ENCODE measurements at places on chromosomes 2 and 18.

- no peak for DNase-seq
These were observed 35.9 kb downstream of the NABP1 start for GRCh38 chr2:191713837-191714236.

- no peak for DNase-seq
These were observed 152.2 kb upstream of the REV1 start for GRCh38 chr2:99641999-99642398.

DNA sequence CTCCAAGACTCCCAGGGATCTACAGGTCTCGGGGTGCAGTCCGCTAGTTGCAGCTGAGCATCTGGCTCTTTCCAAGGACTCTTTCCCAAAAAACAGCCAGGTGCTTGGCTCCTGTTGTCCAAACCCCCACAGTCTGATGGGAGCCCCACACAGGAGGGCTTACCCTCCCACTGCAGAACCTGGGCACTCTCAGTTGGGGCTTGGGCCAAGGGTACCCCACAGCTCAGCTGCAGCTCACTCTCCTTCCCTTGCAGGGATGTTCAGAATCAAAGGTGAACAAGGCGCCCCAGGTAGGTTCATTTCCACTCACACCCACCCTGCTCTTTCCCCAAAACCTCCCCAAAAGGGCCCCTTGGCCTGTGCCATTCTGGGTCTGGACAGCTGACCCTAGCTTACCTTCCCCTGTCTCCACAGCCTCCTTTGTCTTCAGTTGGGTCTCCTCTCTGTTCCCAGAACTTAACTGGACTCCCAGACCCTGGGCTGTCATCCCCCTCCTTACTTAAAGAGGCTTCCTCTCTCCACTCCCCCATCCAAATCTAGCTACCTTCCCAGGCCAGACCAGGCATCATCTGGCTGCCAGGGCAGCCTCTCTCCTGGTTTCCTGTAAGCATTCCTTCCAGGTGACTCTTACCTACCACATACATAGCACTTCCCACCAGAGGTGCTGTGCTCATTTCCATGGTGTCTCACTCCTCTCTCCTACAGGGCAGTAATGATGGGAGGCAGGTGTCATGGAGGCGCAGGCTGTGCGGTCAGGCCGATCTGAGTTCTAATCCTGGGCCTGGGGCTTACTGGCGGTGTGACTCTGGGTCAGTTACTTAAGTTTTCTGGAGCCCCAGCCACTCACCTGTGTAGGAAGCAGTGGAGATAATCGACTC is 29.5 kb downstream of the MARCO start:
- DNase-seq = no peak

- DNase-seq = peak; percentile 69
These were observed 9.5 kb upstream of the CNNM3 start for GRCh38 chr2:96806468-96807126.

GRCh38 chr2:150027164-150027563 is 439.6 kb upstream of the MMADHC start:
- DNase-seq = no peak

- DNase-seq = no peak
These were observed 267.6 kb upstream of the CYP26B1 start for GRCh38 chr2:72415241-72415661.

- no peak for DNase-seq
These were observed 77.0 kb downstream of the PRKCE start for GRCh38 chr2:45728458-45728942.

- no peak for DNase-seq
These were observed 109.8 kb downstream of the AOX1 start for GRCh38 chr2:200695601-200696000.

GRCh38 chr2:126704434-126705160 is 48.6 kb downstream of the GYPC start:
- no peak for DNase-seq

- no peak for DNase-seq
These were observed 4.4 kb downstream of the TNFAIP6 start for GRCh38 chr2:151361674-151362370.

GRCh38 chr2:28567061-28567471 is 71.2 kb downstream of the PLB1 start:
- no peak for DNase-seq

GRCh38 chr18:50179465-50179864 is 15.5 kb downstream of the MYO5B start:
- DNase-seq = no peak

GRCh38 chr2:195468771-195469170 is 188.3 kb upstream of the SLC39A10 start:
- no peak for DNase-seq

GRCh38 chr18:76391038-76391437 is 104.0 kb downstream of the ZNF516 start:
- DNase-seq = no peak

GRCh38 chr2:29841386-29842004 is 79.9 kb downstream of the ALK start:
- peak; percentile 8 for DNase-seq

DNA sequence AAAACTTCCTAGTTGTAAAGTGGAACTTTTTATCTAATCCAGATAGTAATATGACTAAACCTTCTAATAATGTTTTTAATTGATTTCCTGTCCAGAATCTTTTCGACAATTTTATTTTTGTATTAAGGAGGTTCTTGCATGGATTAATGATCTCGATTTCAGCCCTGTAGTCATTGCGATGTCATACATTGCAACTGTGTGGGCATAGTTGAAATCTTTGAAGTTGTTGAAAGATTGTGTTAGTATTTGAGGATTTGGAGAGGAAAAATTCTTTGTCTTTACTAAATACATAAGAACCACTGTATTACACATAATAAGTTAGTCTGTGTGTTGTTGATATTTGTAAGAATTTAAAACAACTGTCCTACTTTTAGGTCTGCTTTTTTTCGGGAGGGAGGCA is 31.1 kb downstream of the ACSL3 start:
- DNase-seq = no peak

DNA sequence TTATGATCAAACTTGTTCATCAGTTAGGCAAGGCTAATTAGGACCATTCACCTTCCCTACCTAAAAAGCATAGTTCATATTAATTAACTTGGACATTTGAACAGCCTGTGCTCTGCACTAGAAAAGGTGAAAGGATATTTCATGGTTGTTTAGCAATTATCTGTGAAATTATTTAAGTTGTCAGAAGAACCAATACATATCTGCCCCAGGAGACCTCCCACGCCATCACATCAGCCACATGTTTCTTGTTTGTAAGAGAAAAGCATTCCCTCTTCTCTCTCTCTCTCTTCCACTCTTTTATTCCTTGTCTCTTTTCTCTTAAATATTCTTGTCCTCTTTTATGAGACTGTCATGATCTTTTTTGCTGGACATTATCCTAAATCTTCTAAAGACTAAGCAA is 282.0 kb upstream of the RND3 start:
- no peak for DNase-seq

DNA sequence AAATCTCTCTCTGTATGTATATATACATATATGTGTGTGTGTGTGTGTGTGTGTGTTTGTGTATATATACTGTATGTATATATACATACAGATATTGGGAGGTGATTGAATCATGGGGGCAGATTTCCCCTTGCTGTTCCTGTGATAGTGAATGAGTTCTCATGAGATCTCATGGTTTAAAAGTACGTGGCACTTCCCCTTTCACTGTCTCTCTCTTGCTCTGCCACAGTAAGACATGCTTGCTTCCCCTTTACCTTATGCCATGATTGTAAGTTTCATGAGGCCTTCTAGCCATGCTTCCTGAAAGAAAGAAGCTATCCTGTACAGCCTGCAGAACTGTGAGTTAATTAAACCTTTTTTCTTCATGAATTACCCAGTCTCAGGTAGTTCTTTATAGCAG is 18.8 kb upstream of the CCDC195 start:
- no peak for DNase-seq

DNA sequence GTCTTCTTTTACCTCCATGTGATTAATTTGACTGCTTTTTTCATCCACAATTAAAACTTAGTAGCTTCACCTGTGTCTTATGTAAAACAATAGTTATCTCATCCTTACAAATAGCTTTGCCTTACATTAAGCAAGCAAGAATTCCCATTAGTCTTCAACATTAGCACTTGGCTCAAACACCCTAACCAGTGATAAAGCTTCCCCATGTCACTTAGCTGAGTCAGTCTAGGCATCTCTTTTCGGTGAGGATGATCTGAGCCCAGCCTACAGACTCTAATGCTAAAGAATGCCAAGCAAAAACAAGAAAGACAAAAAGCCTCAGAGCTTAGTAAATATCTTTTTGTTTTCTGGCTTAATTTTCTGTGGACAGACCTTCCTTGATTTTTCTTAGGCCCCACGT is 26.1 kb downstream of the GAD1 start:
- DNase-seq = no peak

DNA sequence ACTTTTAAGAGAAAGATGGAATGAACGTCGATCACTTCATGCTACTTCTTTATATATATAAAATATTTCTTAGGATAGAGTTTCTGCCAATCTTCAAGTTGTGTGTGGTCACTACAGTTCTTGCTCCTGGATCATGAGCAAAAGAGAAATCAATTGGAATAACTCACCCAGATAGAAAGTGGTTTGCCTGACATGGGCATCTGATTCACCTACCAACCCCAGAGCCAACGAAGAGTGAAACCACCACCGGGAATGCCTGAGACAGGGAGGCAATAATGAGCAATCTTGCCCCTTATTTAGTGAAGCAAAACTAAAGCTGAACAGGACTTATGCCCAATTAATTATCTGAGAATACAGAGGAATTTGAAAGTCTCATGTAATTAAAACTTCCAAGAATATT is 250.2 kb upstream of the REG3G start:
- DNase-seq = no peak

- DNase-seq = no peak
These were observed 488.0 kb downstream of the EIPR1 start for GRCh38 chr2:2889646-2890045.

DNA sequence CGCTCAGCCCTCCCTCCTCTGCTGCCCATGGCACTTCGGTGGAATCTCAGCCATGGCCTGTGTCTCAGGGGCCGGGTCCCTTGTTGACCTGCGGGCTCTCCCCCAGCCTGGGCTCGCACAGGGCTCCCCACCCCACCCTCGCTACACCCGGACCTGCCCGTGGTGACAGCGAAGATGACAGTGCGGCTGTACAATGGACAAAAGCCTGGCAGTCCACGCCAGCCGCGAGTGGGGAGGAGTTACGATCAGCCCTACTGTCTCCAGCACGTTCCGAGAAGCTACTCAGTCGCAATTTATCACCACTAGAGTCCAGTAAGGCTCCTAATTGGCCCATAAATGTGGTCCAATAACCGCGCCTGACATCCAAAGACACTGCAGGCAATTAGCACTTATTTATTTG is 31.6 kb downstream of the GBX2 start:
- DNase-seq = no peak

DNA sequence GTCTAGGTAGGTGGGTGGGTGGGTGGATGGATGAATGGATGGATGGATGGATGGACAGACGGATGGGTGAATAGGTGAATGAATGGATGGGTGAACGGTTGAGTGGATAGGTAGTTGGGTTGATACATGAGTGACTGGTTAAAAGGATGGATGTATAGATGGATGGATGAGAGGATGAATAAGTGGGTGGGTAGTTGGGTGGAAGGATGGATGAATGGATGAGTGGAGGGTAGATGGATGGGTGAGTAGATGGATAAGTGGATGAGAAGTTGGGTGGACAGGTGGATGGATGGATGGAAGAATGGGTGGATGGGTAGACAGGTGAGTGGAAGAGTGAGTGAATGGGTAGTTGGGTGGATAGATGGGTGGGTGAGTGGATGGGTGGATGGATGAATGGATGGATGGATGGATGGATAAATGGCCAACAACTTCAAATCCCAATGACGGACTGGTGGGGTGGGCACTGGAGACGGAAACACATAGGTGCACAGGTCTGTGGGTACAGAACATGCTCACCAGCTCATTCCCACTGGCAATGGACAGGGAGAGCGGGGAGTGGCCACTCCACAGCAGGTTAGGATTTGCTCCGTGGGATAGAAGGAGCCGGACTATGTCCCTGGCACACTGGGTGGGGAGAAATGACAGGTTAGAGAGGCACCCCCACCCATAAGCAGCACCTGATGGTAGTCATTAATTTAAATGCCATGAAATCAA is 48.8 kb downstream of the ANKMY1 start:
- DNase-seq = no peak

DNA sequence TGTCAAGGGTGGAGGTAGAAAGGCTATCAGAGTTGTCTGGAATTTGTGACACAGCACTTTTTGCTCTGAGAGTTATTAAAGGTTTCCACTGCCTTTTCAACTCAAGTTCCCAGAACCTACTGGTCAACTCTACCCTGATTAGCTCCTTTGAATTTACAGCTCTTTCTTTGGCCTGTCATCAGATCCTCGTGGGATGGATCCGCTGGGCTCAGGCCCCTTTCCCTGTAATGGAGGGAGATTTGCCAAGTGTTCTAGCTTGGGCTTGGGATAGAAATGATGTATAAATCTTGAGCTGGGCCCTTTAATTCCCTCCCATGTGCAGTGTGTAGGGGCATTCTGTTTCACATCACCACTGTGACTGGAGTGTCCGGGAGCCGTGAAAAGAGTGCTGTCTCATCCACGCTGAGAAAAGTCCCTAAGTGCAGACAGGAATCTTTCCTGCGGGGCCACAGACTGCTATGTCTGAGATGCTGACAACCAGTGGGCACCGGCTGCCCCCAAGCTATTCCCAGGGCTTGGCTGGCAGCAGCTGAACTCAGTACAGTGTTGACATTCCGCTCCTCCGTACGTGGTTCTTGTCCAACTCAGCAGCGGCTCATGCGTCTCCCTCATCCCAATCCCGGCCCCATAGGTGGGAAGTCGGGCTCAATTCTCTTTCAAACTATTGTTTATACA is 46.9 kb upstream of the ARHGAP28 start:
- DNase-seq = no peak

DNA sequence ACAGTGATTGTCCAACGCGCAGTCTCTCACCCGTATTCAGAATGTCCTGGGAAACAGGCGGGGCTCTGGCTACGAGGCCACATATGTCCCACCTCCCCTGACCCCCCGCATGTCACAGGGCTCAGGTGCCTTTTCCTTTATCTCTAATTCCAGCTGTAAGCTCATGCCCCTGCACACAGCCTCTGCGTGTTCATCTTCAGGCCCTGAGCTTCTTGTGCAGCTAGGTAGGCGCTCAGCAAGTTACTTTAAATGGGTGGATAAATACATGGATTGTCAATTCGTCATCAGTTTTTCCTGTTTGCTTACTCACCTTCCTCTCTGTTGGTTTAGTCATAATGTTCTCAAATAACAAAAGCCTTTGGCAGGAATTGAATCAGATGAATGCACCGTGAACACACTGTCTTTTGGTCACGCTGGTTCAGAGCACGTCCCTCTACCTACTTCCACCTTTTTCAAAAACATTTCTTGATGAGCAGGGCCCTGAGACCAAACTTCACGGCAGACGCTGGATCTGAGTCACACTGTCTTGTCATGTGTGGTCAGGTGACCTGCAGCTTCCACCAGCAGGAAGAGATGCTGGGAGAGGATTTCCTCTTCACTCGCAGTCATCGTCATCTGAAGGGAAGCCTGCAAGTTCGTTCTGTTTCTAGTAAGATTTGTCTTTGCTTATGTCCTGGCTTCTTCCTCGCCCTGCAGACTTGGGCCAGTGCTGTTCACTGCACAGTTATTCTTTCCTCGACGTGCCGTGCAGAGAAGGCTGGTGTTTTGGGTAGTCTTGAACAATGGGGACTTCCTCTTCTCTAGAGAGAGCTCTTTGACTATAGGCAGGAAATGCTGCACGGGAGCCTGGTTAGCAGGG is 138.1 kb downstream of the PTGR3 start:
- DNase-seq = peak; percentile 85

- no peak for DNase-seq
These were observed 620.7 kb downstream of the NYAP2 start for GRCh38 chr2:226020176-226020575.

Data from CD4-positive, alpha-beta T cell treated with Interleukin-17A for 4 hours (primary cell).